CD4-positive, CD25-positive, alpha-beta regulatory T cell (primary cell): ENCODE measurements at places on chromosomes 11 and 22.

DNA sequence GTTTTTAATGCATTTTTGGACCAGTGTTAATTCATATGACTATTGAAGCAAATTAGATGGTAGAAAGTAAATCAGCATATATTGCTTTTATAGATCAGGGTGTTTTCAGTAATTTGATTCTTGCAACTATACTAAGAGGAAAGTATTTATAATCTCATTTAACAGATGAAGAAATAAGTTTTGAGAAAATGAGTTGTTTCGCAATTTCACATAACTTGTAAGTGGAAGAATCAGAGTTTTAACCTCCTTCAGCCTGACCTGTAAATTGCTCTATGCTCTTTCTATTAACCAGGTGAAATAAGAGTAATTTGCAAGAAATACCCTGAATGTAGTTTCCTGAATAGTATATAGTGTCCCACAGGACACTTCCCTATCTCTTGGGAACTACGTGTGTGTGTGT, 1106.8 kb upstream of the RAG2 start:
- no peak for DNase-seq

DNA sequence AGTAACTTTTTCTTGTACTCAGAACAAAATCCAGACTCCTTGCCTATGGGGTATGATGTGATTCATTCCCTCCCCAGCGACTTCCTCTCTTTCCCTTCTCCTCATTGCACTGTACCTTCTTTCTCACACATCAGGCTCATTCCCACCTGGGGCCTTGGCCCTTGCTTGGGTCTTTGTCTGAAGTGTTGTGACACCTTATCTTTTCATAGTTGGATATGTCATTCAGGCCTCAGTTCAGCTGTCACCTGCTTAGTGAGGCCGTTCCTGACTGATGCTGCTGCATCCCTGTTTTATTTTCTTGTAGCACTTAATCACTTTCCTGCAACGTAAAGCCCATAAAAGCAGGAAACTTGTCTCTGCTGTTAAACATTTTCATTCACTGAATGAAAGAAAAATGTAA, 39.9 kb downstream of the ZDHHC13 start:
- DNase-seq = no peak

DNA sequence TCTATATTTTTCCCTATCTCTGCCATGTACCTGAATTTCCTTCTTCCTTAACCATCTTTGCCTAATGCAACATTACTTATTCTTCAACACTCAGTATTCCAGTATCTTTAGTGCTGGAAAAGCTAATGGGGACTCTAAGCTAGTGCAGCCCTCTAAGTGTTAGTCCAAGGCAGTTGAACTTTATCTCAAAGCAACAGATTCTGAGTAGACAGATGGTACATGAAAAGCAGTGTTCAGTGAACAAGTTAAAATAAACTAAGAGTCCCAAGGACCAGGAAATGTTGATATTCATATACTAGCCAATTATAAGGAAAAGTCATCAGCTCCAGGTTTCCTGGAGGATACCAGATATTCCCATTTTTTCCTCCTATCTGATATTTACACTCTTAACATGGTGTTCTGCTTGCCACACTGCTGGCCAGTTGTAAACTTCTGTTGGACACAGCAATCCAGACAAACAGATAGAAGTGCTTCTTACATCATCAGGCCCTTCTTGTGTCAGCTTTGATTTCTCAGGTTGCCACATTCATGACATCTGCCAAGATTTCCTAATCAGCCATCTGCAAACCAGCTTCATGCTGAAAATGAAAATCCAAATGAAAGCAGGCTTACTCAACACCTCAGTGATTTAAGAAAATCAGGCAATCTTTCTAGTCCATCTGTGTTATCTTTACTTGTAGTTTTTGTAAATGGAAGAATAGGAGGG, 255.9 kb upstream of the POU2AF2 start:
- DNase-seq = no peak

DNA sequence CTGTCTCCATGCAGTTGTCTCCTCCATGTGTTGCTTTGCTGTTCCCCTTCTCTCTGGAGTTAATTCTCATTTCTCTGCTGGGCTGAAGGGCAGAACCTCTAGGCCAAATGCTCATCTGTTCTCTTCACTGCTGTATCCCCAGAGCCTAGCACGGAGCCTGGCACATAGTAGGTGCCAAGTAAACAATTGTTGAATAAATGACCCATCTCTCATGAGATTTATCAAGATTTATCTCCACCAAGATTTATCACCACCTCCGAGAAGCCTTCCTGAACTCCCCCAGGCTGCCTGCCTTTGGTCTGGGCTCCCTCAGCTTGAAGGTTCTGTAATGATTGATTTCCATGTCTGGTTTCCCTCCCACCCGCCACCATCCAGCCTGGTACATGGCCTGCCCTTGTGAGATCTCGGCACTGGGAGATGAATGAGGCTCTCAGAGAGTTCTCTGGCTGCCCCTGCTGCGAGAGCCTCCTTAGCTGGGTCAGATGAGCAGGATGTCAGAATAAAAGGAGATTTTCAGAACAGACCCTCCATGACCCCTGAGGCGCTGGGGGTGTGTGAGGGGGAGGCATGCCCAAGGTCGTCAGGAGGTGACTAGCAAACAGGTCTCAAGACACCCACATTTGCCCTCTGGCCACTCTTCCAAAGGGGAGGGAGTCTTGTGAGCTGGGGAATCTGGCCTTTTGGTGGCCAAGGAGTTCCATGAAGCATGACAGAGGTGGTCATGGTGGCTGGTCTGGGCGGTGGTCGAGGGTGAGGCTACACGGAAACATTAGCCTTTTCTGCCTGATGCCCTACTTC, 2.4 kb upstream of the GDPD5 start:
- DNase-seq = no peak

DNA sequence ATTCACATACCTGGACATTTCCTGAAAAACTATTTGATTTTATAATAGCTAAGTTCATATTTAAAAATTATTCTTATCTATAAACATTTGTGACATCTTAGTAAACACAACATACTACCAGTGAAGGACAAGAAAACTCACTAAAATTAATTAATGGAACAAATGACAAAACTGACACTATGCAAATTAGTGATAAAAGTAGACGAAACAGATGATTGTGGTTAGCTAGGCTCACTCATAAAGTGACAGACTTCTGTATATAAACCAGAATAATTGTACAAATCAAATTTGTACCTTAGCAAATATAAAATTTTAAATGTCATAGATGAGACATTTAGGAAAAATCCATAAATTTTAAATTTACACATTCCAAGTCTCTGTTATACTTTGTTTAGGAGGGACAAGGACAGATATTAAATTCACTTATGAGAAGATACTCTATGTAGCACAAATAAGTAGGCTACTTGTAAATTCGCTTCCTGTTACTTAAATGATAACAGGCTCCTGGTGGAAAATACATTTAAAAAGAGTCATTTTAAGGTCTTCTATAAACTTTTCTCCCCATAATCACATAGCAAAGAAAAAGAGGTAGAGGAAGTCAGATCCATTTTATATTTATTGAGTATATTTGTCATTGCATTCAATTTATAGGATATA, 81.2 kb downstream of the KIF18A start:
- no peak for DNase-seq

DNA sequence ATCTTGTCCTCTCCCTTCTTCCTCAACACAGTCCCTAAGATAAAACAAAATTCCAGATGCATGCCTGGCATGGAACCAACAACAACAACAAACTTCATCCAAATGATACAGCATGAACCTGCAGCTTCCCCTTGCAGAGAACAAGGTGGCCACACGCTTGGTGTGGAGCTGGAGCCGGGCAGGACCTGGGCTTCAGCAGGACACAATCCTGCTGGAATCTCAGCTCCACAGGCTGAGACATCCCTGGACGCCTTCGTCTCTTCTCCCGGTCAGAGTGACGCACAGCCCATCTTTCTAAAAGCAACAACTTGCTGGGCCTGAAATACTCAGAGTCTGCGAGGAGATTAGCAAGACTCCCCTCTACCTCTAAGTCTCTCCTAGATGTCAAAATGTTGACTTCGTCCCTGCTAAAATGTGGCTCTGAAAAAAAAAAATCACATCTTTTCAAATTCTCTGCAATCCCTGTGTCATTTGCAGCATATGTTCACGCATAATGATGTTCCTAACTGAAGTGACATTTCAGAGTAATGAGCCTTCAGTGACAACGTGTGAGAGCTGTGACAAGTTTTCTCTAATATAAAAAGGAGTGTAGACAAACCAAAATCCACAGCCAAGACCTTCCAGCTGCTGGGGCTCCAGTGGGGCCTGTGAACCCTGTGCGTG, 1232.3 kb downstream of the TBC1D22A start:
- no peak for DNase-seq

- no peak for DNase-seq
Observed at GRCh38 chr22:29702931-29703501, 16.8 kb upstream of the CABP7 start.

DNA sequence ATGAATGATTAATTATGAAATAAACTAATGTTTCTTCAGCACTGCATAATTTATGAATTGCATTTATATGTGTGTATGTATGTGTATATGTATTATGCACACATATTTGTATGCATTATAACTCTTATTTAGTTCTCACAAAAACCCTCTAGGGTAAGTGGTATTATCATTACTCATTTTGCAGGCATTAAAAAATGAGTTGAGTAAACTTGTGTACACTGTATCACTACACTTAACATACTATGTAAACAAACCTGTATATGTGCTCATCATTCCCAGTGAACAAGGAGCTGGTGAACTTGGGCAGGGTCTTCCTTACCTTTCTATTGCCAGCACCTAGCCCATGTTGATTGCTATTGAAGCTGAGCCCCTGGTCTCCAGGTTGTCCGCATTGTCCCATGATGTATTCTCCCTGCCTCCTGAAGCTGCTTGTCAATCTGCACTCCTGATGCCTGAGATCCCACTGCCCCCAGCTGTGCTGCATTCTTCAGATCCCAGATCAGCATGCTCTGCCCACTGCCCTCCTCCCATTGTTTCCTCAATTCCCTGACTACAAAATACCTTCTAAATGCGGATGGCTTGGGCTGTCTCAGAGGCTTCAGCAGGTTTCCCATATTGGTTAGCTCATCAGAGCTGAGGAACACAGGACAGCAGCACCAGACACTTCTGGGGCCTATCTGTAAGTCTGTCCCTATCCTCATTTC, 267.9 kb upstream of the SESN3 start:
- no peak for DNase-seq

DNA sequence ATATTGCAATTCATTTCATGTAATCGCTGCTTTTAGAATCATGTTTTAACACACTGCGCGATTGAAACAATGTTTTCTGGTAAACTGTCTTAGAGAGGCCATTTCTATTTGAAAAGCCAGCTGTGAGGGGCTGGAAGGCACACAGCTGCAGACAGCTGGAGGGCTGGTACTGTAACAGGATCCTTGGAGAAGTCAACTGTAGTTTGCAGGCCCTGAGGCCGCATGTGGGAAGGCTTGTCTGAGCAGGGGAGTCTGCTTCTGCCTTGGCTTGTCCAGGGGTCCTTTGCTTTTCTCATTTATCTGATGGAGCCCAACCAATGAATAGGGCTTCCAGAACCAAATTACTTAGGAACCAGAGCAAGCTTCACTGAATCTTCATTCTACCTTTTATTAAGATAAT, 313.5 kb downstream of the BLID start:
- DNase-seq = no peak

GRCh38 chr11:33182246-33182878, 21.1 kb upstream of the CSTF3 start:
- no peak for DNase-seq

- DNase-seq = no peak
Observed at GRCh38 chr11:44275961-44276550, 33.9 kb downstream of the ALX4 start.

DNA sequence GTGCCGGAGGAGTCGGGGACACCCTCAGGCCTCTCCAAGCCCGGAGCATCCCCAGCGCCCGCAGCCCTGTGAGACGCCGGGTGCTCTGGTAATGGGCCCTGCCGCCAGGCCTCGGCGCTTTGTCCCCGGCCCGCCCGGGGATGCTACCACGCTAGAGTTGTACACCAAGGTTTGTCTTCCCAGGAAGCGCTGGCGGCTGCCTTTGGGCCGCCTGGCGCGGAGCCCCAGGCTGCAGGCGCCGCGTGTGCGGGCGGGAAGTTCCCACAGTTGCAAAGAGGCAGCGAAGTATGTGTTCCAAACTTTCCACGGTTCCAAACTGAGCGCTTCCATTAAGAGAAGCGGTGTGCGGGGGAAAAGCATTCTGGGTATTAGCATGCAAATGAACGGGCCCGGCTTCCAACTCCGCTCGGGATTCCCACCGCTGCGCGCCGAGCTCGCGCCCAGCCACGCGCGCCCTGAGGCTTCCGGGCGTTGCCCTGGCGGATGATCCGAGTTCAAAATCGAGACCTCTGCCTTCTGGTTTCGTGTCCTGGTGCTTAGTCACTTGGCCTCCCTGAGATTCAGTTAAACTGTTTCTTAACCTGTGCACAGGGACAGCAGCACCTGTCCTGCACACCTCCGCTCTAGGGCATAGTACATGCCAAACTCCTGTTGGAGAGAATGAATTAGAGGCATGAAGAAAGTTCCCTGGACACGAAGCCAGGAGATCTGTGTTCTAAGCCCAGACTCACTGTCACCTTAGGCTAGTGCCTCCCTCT, 1.3 kb upstream of the PATZ1 start:
- peak; percentile 70 for DNase-seq

GRCh38 chr11:33540946-33541915, 159.4 kb downstream of the C11orf91 start:
- DNase-seq = no peak

GRCh38 chr11:1073851-1074243, 827 bp upstream of the MUC2 start:
- DNase-seq = no peak

DNA sequence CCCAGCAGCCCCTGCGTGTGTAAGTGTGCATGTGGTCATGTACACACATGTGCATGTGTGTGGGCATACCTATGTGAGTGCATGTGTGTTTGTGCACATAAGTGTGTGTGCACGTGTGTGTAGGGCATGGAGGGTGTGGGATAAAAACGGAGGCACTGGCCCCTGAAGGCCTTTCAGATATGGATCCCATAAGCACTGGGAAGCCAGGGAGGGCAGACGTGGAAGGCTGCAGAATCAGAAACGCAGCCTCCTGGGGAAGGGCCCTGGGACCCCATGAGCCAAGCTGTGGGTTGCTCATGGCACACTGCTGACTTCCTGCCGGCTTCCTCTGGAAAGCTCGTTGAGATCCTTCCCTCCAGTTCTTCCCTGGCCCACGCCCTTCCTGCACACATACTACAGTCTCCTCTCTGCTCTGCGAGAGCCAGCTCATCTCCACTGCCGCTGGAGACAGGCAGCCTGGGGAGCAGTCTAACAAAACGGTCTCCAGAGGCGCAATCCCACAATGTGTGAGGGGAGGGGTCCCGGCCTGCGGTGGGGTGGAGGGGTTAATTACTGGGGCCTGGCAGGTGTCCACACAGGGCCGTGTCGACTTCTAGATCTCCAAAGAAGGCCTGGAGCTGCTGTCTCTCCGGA, 435.2 kb upstream of the B3GAT1 start:
- no peak for DNase-seq

- DNase-seq = no peak
Observed at GRCh38 chr11:47524291-47524874, 28.5 kb downstream of the CELF1 start.
